ENCODE measurements at places on chromosomes 7 and 10.

- H3K36me3 ChIP-seq, result no peaks in the 10 kb centered on the region
- no peaks in the 10 kb centered on the region for H3K27me3 ChIP-seq
- no peak overlapping the region for H3K4me3 ChIP-seq
- no peak for DNase-seq
Measured at GRCh38 chr7:69857014-69857413, 258.7 kb downstream of the AUTS2 start.

DNA sequence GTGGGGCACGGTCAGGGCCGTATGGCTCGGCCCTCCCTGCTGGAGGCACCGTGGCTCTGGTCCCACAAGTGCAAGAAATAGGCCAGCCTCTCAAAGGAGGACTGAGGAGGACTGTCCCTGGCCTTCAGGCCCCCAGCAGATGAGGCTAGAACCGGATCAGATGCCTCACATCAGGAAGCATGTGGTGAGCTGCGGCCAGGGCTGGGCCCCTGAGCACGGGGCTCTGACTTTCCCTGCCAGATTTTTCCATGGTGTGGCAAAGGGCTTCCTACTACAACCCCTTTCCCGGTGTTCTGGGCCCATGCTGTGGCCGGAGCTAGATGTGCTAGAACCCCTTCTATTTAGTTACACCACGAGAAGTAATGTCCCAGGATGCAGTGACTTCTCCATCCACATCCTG, 100.4 kb downstream of the TCERG1L start:
- H3K4me3 ChIP-seq, result no peak overlapping the region
- H3K27me3 ChIP-seq, result no peaks in the 10 kb centered on the region
- DNase-seq, result no peak
- H3K4me1 ChIP-seq, result no peaks in the 10 kb centered on the region
- H3K36me3 ChIP-seq, result no peaks in the 10 kb centered on the region
- no peak overlapping the region for H3K27ac ChIP-seq

GRCh38 chr7:42747044-42747443, 164.8 kb downstream of the C7orf25 start:
- no peaks in the 10 kb centered on the region for H3K4me1 ChIP-seq
- no peaks in the 10 kb centered on the region for H3K27me3 ChIP-seq
- no peak overlapping the region for H3K4me3 ChIP-seq
- H3K27ac ChIP-seq, result no peak overlapping the region
- DNase-seq, result no peak
- H3K36me3 ChIP-seq, result no peaks in the 10 kb centered on the region

DNA sequence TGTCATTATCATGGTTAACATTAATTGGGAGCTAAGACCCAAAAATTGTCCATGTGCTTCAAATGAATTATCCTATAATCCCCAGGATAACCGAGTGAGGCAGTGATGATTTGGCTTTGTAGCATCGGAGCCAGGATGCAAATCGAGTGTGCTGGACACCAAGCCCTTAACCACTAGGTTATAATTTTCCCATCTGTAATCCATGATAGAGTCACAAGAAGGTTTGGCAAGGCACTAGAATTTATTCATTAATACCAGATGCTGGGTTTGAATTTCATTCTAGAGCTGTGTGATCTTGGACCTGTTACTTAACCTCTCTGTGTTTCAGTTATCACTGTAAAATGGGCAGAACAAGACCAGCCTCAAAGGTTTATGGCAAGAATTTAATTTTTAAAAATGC, 21.0 kb upstream of the ITGB1 start:
- DNase-seq, result no peak
- peaks cover 4% of the 10 kb centered on the region for H3K4me1 ChIP-seq
- no peak overlapping the region for H3K27ac ChIP-seq
- H3K36me3 ChIP-seq, result no peaks in the 10 kb centered on the region

- no peaks in the 10 kb centered on the region for H3K36me3 ChIP-seq
- H3K27ac ChIP-seq, result no peak overlapping the region
- peaks cover 74% of the 10 kb centered on the region for H3K4me1 ChIP-seq
- H3K27me3 ChIP-seq, result no peaks in the 10 kb centered on the region
- H3K4me3 ChIP-seq, result no peak overlapping the region
- no peak for DNase-seq
Measured at GRCh38 chr10:35377050-35377728, 40.9 kb downstream of the CCNY start.

- no peaks in the 10 kb centered on the region for H3K4me1 ChIP-seq
- no peaks in the 10 kb centered on the region for H3K27me3 ChIP-seq
- H3K4me3 ChIP-seq, result no peak overlapping the region
- no peak for DNase-seq
Measured at GRCh38 chr10:112751651-112752050, 198.4 kb upstream of the TCF7L2 start.

- H3K27me3 ChIP-seq, result no peaks in the 10 kb centered on the region
- H3K27ac ChIP-seq, result peak overlapping the region; percentile 92
- DNase-seq, result peak; percentile 35
- no peaks in the 10 kb centered on the region for H3K36me3 ChIP-seq
Measured at GRCh38 chr7:43584195-43584586, 1.3 kb downstream of the STK17A start.

- no peaks in the 10 kb centered on the region for H3K36me3 ChIP-seq
- H3K4me1 ChIP-seq, result peaks cover 11% of the 10 kb centered on the region
- no peak overlapping the region for H3K4me3 ChIP-seq
- DNase-seq, result no peak
- no peaks in the 10 kb centered on the region for H3K27me3 ChIP-seq
Measured at GRCh38 chr10:96270571-96270970, 798 bp downstream of the BLNK start.

- H3K27ac ChIP-seq, result no peak overlapping the region
- H3K4me3 ChIP-seq, result no peak overlapping the region
- peaks cover 5% of the 10 kb centered on the region for H3K4me1 ChIP-seq
- no peak for DNase-seq
- peaks cover 6% of the 10 kb centered on the region for H3K27me3 ChIP-seq
Measured at GRCh38 chr10:48603421-48604038, 1.3 kb downstream of the ARHGAP22 start.

- no peak for DNase-seq
- no peak overlapping the region for H3K4me3 ChIP-seq
- no peak overlapping the region for H3K27ac ChIP-seq
- H3K36me3 ChIP-seq, result no peaks in the 10 kb centered on the region
- no peaks in the 10 kb centered on the region for H3K27me3 ChIP-seq
- H3K4me1 ChIP-seq, result no peaks in the 10 kb centered on the region
Measured at GRCh38 chr10:120514035-120514620, 57.1 kb downstream of the PLPP4 start.

DNA sequence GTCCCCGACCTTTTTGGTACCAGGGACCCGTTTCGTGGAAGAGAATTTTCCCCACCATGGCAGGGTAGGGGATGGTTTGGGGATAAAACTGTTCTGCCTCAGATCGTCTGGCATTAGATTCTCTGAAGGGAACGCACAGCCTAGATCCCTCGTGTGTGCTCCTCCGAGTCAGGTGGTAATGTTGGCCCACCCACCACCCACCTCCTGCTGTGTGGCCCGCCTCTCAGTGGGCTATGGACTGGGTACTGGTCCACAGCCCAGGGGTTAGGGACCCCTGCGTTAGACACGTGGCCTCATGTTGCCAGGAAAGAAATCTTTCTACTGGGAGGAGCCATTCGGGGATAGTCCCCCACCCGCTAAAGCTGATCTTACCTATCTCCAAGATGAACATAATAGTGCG, 27.0 kb downstream of the PFKFB3 start:
- no peaks in the 10 kb centered on the region for H3K27me3 ChIP-seq
- no peaks in the 10 kb centered on the region for H3K4me1 ChIP-seq
- peaks cover 19% of the 10 kb centered on the region for H3K36me3 ChIP-seq
- H3K27ac ChIP-seq, result no peak overlapping the region
- no peak for DNase-seq

DNA sequence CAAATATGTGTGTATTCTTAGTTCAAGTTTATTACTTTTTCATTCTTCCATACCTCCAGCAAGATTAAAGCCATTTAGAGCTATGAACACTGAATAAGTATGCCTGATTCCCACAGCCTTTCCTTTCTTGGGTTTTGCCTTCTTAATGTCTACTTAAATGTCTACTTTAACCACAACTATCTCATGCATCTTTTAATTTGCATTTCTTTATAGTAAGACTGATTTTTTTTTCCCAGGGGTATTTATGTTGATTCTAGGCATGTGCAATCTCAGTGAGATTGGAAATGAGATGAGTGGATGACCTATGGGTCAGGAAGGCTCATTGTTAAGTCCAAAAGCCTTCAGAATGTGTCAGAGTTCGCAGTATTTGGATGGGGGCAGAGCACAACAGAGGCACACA, 3.6 kb downstream of the PCBD1 start:
- no peak overlapping the region for H3K27ac ChIP-seq
- no peak overlapping the region for H3K4me3 ChIP-seq
- H3K36me3 ChIP-seq, result no peaks in the 10 kb centered on the region
- DNase-seq, result no peak
- H3K4me1 ChIP-seq, result peaks cover 10% of the 10 kb centered on the region

DNA sequence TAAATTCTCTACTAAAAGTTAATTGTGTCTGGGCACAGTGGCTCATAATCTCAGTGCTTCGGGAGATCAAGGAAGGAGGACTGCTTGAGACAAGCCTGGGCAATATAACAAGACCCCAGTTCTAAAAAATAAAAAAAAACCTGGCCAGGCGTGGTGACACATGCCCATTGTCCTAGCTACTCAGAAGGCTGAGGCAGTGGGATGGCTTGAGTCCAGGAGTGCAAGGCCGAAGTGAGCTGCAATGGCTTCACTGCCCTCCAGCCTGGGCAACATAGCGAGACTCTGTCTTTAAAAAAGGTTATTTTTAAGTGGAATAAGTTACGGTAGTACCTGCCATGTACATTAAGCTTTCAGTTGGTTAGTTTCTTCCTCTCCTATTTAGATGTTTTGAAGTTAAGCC, 28.9 kb downstream of the CDK14 start:
- no peak overlapping the region for H3K4me3 ChIP-seq
- H3K27ac ChIP-seq, result no peak overlapping the region
- H3K36me3 ChIP-seq, result no peaks in the 10 kb centered on the region
- H3K4me1 ChIP-seq, result peaks cover 15% of the 10 kb centered on the region

DNA sequence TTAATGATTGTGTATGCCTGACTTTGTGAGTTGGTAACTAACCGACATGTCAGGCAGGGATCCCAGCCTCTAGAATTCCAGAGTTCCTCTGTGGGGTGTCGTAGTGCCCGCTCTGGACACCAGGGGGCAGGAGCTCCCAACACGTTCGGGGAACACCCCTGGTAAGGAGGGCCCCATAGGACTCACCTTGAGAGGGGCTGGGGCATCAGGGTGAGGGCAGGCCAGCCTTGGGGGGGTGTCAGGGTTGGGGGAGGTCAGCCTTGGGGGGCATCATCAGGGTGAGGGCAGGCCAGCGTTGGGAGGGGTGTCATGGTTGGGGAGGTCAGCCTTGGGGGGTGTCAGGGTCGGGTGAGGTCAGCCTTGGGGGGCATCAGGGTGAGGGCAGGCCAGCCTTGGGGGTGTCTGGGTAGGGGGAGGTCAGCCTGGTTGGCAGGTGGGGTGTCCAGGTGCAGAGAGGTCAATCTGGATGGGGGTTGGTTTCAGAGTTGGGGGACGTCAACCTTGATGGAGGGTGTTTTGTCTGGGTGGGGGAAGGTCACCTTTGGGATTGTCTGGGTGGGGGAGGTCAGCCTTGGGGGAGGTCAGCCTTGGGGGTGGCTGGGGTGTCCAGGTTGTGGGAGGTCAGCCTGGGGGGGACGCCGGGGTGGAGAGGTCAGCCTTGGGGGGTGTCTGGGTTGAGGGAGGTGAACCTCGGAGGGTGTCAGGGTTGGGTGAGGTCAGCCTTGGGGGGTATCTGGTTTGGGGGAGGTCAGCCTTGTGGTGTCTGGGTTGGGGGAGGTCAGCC, 45.6 kb upstream of the SUN1 start:
- no peaks in the 10 kb centered on the region for H3K27me3 ChIP-seq
- no peak overlapping the region for H3K4me3 ChIP-seq
- peak; percentile 40 for DNase-seq
- H3K27ac ChIP-seq, result no peak overlapping the region
- H3K4me1 ChIP-seq, result peaks cover 10% of the 10 kb centered on the region

- peaks cover 39% of the 10 kb centered on the region for H3K4me1 ChIP-seq
- peak overlapping the region; percentile 91 for H3K27ac ChIP-seq
- no peaks in the 10 kb centered on the region for H3K36me3 ChIP-seq
- DNase-seq, result no peak
- H3K4me3 ChIP-seq, result peak overlapping the region; percentile 90
Measured at GRCh38 chr10:80409121-80409520, 770 bp downstream of the PRXL2A start.

DNA sequence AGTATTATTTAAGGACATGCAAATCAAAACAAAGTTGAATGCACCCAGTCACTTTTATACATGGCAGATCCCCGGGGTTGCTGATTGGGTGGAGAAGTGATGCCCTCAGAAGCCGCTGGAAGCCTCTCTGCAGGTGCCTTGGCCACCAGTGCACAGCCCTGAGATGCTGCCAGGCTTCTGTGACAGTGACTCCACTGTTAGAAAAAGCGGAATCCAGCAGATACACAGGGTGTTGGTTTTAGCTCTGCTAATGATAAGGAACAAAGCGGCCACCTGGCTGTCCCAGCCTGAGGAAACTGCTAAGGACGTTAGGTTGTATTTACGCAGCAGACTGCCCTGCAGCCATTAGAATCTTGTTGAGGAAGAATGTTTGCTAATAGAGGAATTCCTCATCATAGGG, 47.5 kb downstream of the JAKMIP3 start:
- DNase-seq, result no peak
- no peak overlapping the region for H3K27ac ChIP-seq
- no peaks in the 10 kb centered on the region for H3K27me3 ChIP-seq
- no peak overlapping the region for H3K4me3 ChIP-seq

DNA sequence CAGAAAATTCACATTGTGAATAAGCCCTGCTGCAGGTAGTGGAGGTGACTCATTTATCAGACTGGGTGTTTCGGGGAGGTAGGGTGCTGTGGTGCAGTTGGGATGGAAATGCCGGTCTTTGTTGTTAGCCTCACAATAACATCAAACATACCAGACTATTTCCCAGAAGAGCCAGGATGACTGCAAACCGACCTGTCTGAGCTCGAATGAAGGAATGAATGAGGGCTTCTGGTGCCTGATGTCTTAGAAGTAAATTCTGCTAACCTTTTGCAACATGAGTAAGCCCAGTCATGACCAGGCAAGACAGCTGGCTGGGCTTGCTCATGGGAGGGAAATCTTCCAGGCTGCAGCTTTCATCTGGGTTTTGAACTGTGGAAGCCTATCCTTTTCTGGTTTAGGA, 2.4 kb upstream of the VDAC2 start:
- H3K27ac ChIP-seq, result peak overlapping the region; percentile 100
- H3K4me1 ChIP-seq, result peaks cover 20% of the 10 kb centered on the region
- DNase-seq, result no peak
- no peaks in the 10 kb centered on the region for H3K27me3 ChIP-seq
- H3K36me3 ChIP-seq, result peaks cover 11% of the 10 kb centered on the region
- H3K4me3 ChIP-seq, result no peak overlapping the region

DNA sequence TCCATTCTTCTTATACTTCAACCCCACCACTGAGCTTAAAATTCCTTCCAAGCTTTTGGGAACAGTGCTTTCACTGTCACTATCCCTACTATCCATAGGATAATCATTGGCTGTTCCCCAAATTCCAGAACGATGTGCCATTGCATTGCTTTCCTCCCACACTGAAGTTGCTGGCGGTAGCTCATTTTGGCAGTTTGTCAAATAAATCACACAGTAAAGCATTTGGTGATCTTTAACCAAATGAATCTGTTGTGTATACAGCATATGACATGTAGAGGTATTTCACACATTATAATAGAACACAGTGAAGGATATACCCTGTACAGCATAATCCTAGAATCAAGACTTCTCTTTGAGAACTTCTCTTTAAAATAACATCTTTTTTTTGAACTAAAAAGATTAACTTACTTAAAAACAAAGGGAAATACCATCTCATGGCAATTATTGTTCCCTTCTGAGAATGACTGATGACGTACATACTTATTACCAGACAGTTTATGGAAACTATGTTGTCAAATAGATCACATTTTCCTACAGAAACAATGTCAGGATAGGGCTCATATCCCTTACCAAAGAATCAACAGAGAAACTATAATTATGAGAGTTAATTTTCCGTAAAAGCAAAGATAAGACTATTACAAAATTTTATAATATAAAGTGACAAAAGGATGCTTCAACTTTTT, 93.6 kb downstream of the CTNNA3 start:
- H3K27ac ChIP-seq, result no peak overlapping the region
- H3K4me1 ChIP-seq, result peaks cover 4% of the 10 kb centered on the region
- no peaks in the 10 kb centered on the region for H3K27me3 ChIP-seq
